ENCODE measurements at places on chromosomes 12 and 14.

DNA sequence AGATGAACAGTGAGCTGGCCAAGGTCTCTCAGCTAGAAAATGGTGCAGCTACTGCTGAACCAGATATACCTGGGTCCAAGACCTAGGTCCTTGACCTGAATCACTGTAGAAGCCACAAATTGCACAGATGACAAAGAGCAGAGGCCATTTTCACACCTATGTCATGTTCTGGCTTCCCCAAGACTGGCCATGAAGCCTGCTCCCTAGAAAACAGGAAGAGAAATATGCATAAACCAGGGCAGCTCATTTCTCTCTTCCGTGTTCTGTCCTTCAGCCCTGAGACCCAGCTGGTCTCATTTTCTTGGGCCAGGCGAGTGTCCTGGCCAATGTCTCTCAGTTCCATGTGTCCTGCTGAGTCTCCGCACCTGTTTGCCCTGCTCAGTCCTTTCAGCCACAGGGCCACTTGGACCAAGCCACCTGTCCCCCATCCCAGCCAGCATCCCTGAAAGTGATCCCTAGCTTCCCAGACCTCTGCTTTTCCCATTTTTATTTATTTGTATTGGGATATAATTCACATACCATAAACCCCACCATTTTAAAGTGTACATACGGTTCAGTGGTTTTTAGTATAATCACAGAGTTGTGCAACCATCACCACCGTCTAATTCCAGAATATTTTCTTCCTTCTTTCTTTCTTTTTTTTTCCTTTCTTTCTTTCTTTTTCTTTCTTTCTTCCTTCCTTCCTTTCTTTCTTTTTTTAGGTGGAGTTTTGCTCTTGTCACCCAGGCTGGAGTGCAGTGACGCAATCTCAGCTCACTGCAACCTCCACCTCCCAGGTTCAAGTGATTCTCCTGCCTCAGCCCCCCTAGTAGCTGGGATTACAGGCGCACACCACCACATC, 27.0 kb downstream of the P2RX7 start:
- no peak for DNase-seq

GRCh38 chr12:33653362-33653761, 213.7 kb upstream of the SYT10 start:
- no peak for DNase-seq

DNA sequence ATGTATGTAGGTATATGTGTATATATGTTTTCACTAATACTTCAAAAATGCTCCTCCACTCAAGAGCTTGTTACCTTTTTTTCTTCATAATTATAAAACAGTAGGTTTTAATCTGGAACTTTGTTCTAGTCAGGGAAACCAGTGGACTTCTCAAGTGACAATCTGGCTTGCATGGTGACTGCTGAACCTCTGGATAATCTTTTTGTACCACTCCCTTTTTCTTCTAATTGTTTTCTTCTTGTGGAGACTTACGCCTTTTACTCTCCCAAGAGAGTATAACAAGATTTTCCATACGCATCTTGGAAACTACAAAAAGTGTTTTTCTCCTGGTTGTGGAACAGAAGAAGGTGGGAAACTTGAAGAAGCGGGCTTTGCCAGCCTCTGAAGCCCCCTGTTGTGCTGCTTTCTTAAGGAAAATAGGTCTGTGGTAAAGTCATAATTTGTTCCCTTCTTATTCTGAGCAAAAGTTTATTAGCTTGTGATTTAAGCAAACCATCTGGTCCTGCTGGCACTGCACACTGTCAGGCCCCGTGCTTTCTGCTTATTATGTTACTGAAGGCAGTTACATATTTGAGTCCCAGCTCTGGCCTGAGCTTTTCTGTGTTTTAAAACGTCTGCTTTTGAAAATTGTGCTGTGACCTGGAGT, 291.8 kb downstream of the ERC1 start:
- DNase-seq: no peak

DNA sequence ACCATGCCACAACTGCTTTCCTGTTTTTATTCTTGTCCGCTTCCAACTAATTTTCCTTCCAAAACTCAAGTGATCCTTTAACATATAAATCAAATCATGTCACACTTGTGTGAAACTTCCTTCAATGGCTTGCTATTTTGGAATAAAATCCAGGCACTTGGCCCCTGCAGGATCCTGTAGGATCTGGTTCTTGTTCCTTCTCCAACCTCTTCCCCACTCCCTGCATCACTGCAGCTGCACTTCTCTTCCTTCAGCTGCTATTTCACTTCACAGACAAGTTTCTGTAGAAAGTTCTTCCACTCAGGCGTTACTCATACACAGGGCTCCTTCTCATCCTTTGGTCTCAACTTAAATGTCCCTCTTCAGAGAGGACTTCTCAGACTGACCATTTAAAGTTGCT, 239.7 kb upstream of the BTG1 start:
- DNase-seq: no peak

- no peak for DNase-seq
These were observed 595.5 kb downstream of the GALC start for GRCh38 chr14:87397499-87397898.

DNA sequence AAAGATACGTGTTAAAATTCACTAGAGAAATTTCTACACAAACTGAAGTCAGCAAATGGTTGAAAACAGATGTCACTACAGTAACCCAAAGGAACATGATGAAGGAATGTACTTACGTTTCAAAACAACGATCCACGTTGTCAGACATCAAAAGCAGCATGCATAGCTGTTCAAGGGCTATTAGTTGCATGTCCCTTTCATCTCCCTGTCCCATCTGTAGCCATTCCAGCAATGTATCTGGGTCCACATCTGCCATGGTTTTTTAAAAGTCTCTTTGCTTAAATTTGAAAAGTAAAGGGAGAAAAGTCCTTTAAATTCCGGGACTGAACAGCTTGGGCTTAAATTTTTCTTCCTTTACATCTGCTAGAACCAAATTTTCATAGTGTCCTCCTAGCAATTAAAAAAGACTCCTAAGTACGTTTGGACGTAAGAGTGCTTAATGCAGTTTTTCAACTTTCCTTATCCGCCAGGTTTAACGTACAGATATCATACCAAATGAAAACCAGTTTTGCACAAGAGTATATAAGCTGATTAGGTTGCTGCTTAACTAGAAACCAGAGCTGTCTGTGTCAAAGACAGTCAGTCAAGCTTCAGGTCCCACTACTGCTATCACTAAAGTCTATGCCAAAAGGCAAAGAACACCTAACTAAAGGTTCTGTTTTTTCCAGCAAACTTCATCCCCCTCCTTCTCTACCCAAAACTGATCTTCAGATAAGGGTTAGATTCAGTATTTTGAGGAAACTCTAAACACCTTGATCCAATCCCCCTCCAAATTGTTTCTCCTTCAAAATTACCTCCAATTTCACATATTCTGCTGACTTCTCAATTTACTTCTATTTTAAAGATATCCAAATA, 1.7 kb downstream of the HECTD1 start:
- DNase-seq: no peak

DNA sequence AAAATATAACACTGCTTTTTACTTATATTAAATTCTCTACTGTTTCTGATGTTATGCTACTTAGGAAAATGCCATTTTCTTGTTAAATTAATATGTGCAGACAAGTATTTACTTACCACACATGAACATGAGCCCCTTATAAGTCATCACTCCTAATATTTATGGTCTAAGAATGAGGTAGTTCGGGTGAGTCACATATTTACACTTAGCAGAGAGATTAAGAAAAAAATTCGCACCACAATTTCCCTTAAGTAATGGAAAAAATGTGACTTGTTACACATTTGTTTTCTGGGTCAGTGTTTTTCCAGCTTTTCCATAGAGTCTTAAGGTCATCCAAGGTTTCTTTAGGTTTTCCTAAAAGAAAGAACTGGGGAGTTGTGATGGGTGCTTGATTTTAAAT, 68.3 kb downstream of the RERG start:
- no peak for DNase-seq

DNA sequence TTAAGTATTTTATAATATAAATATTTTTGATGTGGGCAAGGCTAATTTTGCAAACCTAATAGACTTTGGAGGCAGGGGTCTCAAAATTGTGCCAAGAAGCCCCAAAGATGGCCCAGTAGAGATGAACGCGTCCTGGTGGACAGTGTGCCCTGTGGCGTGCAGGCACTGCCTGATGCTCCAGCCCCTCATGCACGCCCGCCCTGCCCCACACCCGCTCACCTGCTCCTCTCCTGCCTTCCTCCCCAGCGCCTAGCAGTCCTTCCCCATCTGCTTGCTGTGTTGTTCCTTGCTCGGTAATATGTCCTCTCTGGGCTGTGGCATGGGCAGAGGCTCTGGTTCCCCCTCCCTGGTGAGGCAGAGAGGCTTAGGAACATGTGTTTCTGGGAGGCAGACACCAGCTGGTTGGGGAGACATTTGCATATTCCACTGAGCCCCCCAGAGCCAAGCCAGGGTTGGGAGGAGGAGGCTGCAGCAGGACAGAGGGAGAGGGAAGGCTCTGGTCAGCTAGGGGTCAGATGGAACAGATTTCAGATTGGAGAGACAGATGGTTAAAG, 46.8 kb upstream of the GPATCH2L start:
- DNase-seq: no peak

DNA sequence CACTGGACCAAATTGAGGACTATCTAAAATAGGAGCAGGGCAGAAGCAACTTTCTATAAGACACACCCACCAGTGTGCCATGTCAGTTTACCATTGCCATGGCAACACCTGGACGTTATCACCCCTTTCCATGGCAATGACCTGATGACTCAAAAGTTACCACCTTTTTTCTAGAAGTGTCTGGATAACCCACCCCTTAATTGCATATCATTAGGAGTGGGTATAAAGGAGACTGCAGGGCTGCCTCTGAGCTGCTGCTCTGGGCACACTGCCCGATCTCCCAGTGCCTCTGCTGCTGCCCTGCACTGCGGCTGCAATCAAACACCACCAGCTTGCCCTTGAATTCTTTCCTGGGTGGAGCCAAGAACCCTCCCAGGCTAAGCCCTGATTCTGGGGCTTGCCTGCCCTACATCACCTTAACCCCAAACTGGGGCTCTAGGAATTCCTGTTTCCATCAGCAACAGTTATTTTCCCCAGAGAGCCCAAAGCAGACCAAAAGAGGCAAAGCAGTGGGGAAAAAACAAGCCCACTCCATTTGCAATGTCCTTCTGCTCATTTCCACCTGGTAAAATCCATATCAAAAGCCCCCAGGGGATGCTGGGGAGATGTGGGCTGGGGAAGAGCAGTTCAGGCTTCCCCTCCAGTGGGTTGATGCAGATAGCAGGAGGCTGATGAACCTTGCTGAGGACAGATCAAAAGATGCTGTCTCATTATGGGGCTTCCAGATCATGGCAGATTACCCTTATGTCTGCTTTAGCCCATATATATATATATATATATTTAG, 129.5 kb upstream of the NCOR2 start:
- no peak for DNase-seq

DNA sequence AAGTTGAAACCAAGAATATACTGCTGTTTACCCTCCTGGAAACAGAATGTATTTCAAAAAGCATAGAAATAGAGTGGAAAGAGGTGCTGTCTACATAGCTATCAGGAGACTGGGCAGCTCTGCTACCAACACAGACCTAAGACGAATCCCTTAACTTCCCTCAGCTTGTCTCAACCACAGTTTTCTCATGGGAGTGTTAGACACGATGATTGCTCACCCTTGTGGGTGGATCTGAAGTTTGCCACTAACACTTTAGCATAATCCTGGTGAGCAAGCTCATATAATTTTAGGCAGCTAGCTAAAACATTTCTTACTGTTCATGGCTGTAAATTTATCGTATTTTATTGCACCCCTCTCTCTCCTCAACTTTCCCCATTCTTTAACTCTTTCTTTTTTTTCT, 38.5 kb downstream of the C12orf75 start:
- no peak for DNase-seq

GRCh38 chr14:55245657-55246268, 25.5 kb upstream of the FBXO34 start:
- peak; percentile 41 for DNase-seq

- no peak for DNase-seq
These were observed 273.9 kb downstream of the GLT1D1 start for GRCh38 chr12:129127211-129127610.

DNA sequence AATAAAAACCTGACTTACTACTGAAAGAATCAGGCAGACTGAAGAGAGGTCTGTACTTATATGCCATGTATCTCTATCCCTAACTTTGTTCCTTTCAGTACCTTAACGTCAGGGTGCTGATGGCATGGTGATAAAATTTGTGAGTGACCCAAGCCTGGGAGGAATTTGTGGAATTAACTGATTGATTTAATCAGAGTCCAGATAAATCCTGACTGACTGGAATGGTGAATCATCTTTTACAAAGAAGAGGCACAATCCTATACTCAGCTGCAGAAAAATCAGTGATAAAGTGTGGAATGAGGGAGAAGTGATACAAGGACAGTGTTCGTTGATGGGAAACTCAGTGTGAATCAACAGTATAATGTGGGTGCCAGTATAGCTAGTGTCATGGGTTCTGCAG, 3.7 kb downstream of the TDG start:
- DNase-seq: no peak

GRCh38 chr14:103372552-103373304, 12.5 kb upstream of the MARK3 start:
- DNase-seq: no peak

- DNase-seq: no peak
These were observed 1.2 kb downstream of the SLC2A13 start for GRCh38 chr12:40104461-40105264.

- no peak for DNase-seq
These were observed 50.9 kb downstream of the CHST11 start for GRCh38 chr12:104507672-104508071.

GRCh38 chr14:73180385-73180805, 44.1 kb downstream of the PSEN1 start:
- DNase-seq: no peak
